ENCODE measurements at places on chromosomes 13 and 19. TPM values are rescaled to one million over a fixed set of nuclear protein-coding genes. Genes with fewer than 3 reads are reported as not detected.

Gene PLA2G4C
- total RNA-seq = 8.4 TPM

Gene PRRG2
- total RNA-seq = 0.43 TPM

Gene ZIC5
- total RNA-seq = 2.4 TPM

Gene ABHD13
- 13.8 TPM for total RNA-seq

Gene CNFN
- 0.34 TPM for total RNA-seq

Gene KCNN4
- total RNA-seq = 68.6 TPM

Gene NLRP5
- total RNA-seq = 0.24 TPM

Gene IL11
- 9.4 TPM for total RNA-seq

Gene OR1M1
- total RNA-seq = not detected

Gene ZNF525
- total RNA-seq = 2.8 TPM

Gene ZNF121
- total RNA-seq = 39.4 TPM

DNA sequence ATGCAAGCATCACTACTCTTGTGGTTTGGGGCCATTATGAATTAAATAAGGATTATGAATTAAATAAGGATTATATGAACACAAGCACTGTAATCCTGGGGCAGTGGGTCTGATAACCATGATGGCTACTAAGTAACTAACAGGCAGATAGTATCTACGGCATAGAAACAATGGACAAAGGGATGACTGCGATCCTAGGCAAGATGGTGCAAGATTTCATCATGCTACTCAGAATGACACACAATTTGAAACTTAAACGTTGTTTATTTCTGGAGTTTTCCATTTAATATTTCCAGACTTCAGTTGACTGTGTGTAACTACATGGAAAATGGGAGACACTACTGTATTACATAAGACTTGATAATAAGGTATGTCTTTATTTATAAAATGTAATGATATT lies 15.1 kb downstream of the KCNRG start:
- DNase-seq = no peak

- no peak for DNase-seq
Observed at GRCh38 chr13:21078501-21078900, 17.1 kb upstream of the LATS2 start.

- DNase-seq = no peak
Observed at GRCh38 chr13:83100237-83100636, 782.0 kb downstream of the SLITRK1 start.

- no peak for DNase-seq
Observed at GRCh38 chr13:47519626-47520025, 481.4 kb downstream of the SUCLA2 start.

DNA sequence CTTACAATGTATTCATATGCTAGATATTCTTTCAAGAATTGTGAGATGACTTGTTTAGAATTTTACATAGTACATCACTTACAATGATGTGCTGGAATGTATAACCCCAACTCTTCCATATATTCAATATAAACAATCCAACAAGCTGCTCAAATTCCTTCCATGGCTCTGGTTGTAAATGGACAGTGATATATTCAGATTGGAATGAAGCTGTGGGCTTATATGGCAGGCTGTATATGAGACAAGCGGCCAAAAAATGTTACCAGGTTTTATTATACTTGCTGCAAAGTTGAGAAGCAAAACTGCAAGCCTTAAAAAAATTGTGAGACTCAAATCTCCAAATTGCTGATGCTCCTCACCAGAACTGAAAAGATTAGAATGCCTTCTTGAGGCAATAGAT lies 83.6 kb upstream of the KLF12 start:
- DNase-seq = no peak

GRCh38 chr19:31214086-31214485 lies 135.2 kb downstream of the TSHZ3 start:
- peak; percentile 100 for DNase-seq

GRCh38 chr13:54029226-54029625 lies 1000.6 kb downstream of the OLFM4 start:
- DNase-seq = no peak

- peak; percentile 53 for DNase-seq
Observed at GRCh38 chr13:33281951-33282595, 3.5 kb downstream of the STARD13 start.

DNA sequence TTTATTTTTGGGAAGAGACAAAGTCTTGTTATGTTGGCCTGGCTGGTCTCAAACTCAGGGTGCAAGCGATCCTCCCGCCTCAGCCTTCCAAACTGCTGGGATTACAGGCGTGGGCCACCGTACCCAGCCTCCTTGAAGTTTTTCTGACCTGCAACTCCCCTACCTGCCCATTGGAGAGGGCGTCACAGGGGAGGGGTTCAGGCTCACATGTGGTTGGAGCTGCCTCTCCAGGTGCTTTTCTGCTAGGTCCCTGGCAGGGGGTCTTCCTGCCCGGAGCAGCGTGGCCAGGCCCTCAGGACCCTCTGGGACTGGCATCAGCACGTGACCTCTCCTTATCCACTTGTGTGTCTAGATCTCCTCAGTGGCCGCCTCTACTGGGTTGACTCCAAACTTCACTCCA lies 27.2 kb downstream of the LDLR start:
- DNase-seq = no peak

DNA sequence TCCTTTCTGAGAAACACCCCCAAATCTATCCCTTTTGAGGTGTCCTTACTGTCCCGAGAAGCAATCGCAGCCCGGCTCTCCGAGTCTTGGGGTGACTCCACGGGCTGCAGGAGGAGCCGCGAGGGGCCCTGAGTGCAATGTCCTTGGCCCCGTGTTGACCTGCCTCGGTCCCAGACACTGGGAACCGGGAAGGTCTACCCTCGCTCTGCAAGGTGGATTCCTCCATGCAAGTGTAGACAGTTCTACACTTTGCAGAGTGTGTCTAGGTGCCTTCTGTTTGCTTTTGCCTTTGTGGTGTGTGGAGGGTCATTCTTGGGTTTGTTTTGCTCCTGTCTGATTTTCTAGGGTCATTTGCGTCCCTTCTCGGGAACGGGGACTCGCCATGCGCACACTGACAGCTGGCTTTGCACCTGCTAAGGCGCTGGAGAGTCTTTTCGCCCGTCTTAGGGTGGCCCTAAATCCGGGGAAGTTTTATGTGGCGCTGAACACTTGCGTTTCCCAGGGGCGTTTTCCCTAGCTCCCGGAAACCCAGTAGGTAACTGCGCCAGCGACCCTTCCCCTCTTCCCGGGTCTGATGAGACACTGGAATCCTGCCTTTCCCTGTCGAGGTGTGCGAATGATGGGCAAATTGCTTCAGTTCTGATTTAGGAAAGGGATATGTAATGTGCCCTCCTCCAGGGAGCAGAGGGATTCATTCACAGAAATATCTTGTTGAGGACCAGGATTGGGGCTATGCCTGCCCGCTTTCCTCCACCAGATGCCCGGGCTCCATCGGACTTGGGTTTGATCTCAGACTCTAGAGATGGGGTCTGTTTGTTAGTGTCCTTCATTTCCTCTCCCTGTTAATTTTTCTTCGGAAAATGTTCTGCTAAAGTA lies 755 bp downstream of the SERTM1 start:
- no peak for DNase-seq

DNA sequence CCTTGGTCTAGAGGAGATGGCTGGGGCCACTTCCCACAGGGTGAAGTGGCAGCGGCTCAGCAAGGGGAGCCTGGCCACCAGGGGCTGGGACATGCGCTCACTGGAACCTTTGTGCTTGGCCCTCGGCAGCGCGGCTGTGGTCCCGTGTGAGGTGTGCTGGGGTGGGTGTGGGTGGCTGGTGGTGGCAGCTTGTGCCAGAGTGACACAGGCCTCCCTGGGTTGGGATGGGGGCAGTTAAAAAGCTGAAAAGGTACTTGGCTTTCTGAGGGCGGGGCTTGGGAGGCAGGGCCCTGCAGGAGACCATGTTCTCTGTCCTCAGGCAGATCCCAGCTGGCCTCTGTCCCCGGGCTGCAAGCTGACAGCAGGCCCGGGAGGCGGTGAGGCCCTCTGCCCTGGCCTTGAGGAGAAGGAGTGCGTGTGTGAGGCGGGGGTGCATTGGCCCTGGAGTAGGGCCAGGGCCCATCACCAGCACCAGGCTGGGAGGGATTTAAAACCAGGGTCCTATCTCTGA lies 17.3 kb downstream of the MPND start:
- DNase-seq = no peak

GRCh38 chr13:35891507-35892441 lies 239.4 kb downstream of the DCLK1 start:
- DNase-seq = peak; percentile 57

DNA sequence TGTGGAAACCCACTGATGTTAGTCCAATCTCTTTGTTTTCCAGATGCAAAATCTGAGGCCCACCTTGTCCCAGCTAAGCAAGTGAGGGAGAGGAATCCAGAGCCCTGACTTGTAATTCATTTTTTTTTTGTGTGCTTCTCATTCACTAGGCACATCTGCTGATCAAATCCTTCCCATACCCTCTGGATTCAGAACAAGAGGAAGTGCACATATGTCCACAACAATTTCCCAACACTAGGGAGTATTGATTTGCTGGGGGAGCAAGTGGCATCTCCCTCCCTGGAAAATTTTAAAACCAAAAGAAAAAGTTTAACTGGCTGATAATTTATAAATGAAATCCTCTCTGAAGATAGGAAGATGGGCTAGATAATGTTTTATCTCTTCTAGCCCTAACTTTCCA lies 94.6 kb upstream of the RFC3 start:
- no peak for DNase-seq

DNA sequence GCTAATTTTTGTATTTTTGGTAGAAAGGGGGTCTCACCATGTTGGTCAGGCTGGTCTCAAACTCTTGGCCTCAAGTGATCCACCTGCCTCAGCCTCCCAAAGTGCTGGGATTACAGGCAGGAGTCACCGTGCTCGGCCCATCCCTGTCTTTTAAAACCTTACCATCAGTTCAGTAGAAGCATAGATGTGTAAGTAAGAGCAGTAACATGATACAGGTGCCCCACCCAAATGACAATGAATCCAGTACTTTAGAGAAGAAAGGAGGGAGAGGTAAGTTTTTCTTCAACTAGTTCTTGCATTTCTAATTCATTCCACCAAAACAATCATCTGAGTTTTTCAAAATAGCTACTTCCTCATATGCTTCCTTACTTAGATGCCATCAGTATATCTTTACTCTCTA lies 21.9 kb downstream of the SPRY2 start:
- no peak for DNase-seq

DNA sequence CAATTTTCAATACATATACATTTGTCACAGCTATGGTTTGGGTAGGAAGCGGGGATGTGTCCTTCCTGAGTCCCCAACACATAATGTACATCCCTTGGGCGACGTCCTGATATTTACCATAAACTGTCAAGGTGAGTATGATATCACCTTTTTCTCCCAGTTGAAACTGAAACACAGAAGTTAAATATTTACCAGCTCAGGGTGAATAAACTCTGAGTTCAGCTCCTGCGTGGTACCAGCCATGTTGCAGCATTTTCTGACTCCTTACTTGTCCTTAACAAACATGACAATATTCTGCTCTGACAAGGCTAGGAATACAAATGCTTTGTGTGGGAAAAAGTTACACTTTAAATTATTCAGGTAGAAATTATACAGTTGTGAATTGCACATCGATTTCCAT lies 294.2 kb downstream of the TEX29 start:
- no peak for DNase-seq

GRCh38 chr13:30796132-30796572 lies 60.8 kb downstream of the ALOX5AP start:
- peak; percentile 88 for DNase-seq

- no peak for DNase-seq
Observed at GRCh38 chr19:632579-633067, 714 bp downstream of the POLRMT start.

- no peak for DNase-seq
Observed at GRCh38 chr19:32349724-32350470, 4.5 kb downstream of the ZNF507 start.

DNA sequence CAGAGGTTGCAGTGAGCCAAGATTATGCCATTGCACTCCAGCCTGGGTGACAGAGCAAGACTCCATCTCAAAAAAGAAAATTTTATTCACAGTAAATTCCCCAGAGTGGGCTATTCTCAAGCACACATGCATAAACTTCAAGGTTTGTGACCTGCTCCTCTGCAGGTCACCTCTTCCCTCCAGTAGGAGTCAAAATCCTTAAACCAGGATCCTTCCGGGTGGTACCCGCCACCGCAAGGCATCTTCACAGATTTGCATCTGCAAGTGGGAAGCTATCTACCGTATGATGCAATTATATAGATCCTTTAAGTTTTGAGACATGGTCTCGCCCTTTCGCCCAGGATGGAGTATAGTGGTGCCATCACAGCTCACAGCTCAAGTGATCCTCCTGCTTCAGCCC lies 3.0 kb upstream of the ECH1 start:
- no peak for DNase-seq

GRCh38 chr13:40479196-40479845 lies 187.1 kb downstream of the FOXO1 start:
- DNase-seq = no peak

- peak; percentile 29 for DNase-seq
Observed at GRCh38 chr19:10583036-10583776, 3.9 kb downstream of the AP1M2 start.

DNA sequence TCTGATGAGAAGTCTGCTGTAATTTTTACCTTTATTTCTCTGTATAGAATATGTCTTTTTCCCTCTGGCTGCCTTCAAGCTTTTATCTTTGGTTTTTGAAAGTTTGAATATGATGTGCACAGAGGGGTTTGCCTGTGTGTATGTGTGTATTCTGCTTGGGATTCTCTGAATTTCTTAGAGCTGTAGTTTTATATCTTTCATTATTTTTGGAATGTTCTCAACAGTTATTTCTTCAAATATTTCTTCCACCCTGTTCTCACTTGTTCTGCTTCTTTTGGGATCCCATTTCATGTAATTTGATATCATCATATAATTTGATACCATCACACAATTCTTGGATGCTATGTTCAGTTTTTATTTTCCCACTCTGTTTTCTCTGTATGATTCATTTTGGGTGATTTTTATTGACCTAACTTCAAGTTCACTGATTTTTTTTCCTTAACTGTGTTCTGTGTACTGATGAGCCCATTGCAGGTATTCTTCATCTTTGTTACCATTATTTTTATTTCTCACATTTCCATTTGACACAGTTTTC lies 7.5 kb downstream of the COG3 start:
- DNase-seq = no peak

GRCh38 chr13:42153199-42154113 lies 105.0 kb downstream of the DGKH start:
- no peak for DNase-seq

- DNase-seq = no peak
Observed at GRCh38 chr13:102845289-102845629, 573 bp upstream of the ERCC5 start.

DNA sequence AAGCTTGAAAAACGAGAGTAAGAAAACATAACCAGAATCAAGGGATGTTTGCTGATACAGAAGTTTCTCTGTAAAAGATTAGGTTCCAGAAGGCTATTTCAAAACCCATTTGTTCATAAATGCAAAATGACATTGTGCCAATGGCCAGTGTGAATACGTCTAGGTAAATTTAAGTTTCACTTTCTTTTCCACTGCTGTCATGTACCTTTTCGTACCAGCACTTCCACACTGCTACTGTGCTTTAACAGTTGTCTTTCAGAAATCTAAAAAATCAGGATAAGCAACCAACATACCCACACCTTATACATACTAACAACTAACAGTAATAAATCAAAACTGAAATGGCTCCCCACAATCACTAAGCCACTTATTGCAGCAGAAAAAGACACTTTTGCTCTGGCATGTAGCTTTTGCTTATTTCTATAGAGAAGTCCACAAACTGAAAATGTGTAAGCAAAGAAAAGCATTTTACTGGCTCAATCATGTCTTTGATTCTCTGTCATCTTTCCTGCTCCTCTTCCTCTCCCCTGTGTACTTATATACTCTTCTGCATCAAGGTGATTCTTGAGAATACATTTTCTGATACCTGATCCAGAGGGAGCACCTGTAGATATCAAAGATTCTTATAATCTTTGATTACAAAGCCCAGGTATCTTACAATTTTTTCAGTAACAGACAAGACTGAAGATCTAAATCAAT lies 34.3 kb downstream of the ELF1 start:
- DNase-seq = peak; percentile 19
